ENCODE measurements at places on chromosomes 3 and 15.

DNA sequence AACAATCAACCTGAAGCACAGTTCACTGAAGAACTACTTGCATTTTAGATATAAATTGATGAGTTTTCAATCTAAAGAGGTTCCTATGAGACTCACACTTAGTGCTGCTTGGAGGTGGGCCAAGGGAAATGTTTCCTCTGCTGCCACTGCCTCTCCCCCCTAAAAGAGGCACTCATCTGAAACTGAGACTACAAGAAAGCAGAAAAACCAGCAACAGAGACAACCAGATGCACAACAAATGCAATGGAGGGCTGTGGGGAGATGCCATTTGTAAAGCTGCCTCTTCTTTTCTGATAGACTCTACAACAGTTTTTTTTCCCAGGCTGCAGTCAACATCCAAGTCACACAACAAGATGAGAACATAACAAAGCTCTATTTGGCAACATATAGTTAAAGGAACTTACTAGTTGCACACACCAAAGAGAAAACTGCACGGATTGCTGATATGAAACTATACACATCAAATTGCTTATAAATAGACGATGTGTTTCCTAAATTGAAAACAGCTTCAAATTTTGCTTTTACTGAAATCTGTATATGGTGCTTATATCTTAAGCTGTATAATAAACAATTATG lies 11.0 kb downstream of the TSPAN3 start:
- no peak for DNase-seq

GRCh38 chr3:98824256-98824655 lies 61.1 kb downstream of the ST3GAL6 start:
- no peak for DNase-seq

DNA sequence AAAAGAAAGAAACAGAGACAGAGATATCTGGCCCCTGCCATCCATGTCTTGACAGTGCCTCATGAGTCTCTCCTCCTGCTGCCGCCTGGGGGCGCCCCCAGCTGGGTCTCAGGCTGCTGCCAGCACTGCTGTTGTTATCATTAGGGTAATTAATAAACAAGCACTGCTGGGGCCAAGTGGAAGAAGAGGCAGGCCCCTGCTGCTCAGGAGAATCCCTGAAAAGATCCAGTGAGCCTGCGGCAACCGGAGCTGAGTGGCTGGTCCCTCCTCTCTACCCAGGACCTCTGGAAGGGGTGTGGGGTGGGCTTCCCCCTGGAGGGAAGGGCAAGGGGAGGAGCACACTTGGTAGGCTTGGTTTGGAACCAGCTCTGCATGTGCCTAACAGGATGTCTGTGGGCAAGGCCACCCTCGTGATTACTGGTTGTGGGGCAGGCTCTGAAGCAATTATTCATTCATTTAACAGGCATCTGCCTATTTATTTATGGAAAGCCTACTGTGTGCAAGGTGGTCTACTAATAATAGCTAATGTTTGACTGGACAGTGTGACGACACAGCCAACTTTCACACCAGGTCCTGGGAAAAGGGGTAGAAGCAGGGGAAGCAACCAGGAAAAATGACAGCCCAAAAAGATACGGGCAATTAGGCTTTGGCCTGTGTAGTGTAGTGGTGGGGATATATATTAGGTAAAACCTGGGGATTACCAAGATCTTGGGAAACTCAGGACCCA lies 1.2 kb upstream of the TYRO3 start:
- DNase-seq: peak; percentile 3

GRCh38 chr3:43098761-43099160 lies 7.1 kb downstream of the POMGNT2 start:
- DNase-seq: no peak

- no peak for DNase-seq
These were observed 10.8 kb downstream of the AP3B2 start for GRCh38 chr15:82698711-82699345.

DNA sequence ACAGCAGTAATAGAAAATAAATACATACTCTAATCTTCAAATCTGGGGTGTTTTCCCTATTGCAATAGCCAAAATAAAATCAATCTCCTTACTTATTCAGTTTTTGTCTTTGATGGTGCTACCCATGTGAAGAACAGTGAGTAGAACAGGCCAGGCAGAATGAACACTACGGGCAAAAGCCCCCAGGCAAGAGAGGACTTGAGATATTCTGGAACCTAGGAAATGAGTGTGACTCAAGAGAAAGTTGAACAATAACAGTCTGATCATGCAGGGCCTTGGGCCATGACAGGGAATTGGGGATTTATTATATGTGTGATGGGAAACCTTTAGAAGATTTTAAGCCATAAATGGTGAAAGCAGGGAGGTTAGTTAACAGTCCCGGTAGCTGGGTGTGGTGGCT lies 14.0 kb upstream of the DUT start:
- DNase-seq: no peak

- DNase-seq: no peak
These were observed 26.6 kb downstream of the AAGAB start for GRCh38 chr15:67227846-67228245.

DNA sequence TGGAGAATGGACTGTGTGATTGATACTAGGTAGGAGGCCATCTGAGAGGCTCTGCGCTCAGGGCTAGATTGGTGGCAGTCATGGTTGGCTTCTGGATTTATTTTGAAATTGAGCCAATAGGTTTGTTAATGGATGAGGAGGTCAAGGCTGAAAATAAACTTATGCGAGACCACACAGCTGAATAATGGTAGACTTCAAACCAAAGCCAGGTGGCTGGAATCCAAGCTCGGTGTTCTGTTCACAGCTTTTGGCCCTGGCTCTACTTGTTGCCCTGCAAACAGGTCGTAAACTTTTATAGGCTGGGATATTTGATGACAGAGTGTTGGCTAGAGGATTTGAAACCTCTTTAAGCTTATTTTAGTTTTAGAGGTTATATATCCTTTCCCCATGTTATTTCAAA lies 160.4 kb downstream of the CHL1 start:
- no peak for DNase-seq

DNA sequence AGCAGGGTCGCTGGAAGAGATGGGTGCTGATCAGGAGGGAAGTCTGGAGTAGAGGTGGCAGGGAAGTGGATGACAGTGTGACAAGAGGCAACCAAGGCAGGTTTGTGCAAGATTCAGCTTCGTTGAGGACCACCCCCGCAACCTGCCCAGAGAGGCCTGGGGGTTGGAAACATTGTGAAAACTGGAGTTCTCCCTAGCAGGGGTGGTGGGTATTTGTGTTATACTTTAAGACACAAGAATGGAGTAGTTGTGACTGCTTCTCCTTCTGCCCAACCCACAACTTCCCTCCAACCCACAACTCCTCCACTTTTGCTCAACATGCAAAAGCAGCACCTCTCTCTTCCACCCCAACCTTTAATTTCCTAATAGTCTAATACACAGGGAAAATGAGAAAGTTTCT lies 8.6 kb upstream of the ARNT2 start:
- no peak for DNase-seq

GRCh38 chr15:57217778-57218598 lies 158.3 kb upstream of the CGNL1 start:
- DNase-seq: no peak

- no peak for DNase-seq
These were observed 96.5 kb upstream of the UBE2E2 start for GRCh38 chr3:23106666-23107065.

GRCh38 chr3:157174649-157175498 lies 14.9 kb upstream of the CCNL1 start:
- DNase-seq: peak; percentile 99

GRCh38 chr3:98215051-98215450 lies 48.6 kb downstream of the OR5H15 start:
- DNase-seq: no peak

DNA sequence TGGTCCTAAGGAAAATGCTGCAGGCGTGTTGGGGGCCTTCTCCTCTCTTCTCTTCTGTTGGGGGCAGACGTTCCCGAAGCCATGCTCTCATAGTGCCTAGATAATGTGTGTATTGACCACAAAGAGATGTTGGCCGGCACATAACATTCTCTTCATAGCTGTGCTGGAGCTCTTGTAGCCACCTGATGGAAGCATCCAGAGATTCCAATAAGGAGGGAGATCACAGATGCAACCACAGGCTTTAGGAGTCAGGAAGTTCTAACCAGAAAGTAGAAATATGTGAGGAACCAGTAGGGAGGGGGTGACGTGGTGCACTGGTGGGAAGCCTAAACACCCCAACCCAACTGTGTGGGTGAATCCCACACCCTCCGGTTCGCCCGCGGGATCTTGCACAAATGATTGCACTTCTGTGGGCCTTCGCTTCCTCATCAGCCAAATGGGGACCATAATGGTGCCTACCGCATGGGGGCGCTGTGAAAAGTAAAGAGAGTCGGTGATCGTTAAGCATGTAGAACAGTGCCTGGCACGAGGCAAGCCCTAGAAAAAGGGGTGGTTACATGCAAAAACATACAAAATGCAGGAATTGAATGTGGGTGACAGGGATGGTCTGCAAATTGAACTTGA lies 87.8 kb downstream of the TOP2B start:
- DNase-seq: no peak

- DNase-seq: no peak
These were observed at the start of gene LSAMP for GRCh38 chr3:116445311-116445841. TSS of gene LSAMP (minus strand) at chr3:116445487.

GRCh38 chr15:70547846-70548487 lies 215.4 kb downstream of the UACA start:
- no peak for DNase-seq

DNA sequence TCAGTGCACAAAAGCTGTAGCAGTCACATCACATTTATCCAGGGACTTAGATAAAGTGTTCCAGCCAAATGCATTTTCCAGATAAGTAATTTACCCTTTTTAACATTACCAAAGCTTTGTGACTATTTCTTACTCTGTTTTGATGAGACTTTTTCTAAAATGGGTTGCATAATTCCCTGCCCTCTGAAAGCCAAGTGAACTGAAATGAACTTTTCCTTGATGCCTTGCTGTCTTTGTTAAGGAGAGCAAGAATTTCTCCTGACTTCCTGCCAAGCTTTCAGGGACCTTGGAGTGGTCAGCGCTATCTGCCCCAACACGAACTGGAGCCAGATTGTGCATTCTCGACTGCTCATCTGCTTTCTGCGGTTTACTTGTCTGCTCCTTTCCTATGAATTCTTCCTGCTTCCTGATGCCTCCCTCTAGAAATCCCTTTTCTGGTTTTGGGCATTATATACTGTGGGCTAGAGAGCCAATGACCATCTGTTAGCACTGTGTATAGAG lies 34.8 kb downstream of the EIF4E3 start:
- DNase-seq: no peak

GRCh38 chr3:31959251-31959650 lies 21.8 kb downstream of the OSBPL10 start:
- DNase-seq: no peak

GRCh38 chr15:52254391-52254790 lies 41.2 kb downstream of the MYO5C start:
- no peak for DNase-seq

- no peak for DNase-seq
These were observed 161.5 kb downstream of the FEZF2 start for GRCh38 chr3:62211675-62212429.

DNA sequence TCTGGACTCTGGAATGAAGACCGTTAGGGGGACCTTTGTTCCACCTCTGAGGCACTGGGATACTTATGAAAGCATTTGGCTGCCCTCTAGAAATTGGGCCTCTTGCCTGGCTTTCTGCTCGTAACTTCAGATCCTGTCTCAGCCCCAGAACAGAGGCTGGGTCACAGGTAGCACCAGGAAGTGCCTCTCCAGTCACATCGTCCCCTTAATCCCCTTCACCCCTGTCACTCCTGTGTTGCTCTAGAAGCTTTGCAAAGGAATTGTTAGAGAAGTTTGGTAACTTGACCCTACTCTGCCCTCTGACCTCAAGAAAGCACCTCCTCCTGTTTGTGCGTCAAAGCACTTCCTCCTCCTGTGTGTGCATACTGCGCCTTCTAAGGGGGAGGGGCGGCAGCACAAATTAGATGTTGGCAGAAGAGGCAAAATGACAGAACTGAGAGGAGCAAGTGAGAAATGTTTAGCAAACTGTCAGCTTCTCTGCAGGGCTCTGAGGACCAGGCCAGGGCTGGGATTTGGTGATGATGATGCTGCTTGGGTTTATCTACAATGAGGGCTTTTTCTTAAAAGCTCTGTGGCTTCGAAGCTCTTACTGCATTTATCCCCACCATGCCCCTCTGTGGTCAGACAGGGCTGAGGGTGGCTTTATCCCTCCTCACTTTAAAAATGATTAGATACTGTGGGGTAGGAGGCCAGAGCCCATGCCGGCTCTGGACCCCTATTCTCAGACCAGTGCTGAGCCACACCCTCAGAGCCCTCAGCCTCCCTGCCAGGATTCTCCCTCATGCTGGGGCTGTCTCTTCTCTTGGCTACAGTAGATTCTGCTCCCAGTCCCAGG lies 76.2 kb downstream of the LARS2 start:
- DNase-seq: no peak

GRCh38 chr15:85770096-85771041 lies 24.4 kb downstream of the KLHL25 start:
- DNase-seq: no peak

DNA sequence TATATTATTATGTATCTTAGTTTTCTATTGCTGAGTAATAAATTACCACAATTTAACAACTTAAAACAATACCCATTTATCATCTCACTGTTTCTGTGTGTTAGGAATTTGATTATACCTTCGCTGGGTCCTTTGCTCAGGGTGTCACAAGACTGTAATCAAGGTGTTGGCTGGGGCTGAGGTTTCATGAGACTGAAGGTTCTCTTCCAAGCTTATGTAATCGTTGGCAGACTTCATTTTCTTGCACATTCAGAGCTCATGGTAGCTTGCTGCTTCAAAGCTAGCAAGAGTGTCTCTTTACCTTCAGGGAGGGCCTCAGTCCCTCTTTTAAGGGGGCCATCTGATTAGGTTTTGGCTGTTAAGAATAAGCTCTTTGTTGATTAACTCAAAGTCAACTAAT lies 293.1 kb downstream of the POLQ start:
- no peak for DNase-seq

- DNase-seq: no peak
These were observed 592 bp downstream of the MOBP start for GRCh38 chr3:39468108-39468436.

GRCh38 chr15:64037116-64037515 lies 9.2 kb downstream of the DAPK2 start:
- DNase-seq: no peak

- no peak for DNase-seq
These were observed 10.4 kb upstream of the ARIH1 start for GRCh38 chr15:72463702-72464101.

DNA sequence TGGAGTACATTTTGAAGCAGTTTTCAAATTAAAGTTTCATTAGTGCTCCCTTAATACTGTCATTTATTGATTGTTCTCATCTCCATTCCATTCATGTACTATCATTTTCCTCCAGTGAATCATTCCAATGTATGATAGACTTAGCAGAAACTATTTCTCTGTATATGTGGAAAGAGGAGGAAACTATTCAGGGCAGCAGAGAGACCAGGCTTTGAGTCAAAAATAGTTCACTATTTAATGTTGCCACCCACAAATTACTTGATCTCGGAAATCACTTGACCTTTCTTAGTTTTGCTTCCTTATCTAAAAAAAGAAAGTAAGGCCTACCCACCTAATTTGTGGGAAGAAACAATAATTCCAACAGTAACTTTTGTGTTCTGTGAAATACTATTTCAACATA lies 610.5 kb upstream of the ZNF385D start:
- DNase-seq: no peak

GRCh38 chr15:70013656-70014313 lies 83.9 kb downstream of the TLE3 start:
- DNase-seq: no peak

Data from epithelial cell of prostate (primary cell).